ENCODE measurements at places on chromosomes 3 and 15.

GRCh38 chr3:109553591-109554371 is 216.4 kb upstream of the DPPA4 start:
- no peak for DNase-seq

DNA sequence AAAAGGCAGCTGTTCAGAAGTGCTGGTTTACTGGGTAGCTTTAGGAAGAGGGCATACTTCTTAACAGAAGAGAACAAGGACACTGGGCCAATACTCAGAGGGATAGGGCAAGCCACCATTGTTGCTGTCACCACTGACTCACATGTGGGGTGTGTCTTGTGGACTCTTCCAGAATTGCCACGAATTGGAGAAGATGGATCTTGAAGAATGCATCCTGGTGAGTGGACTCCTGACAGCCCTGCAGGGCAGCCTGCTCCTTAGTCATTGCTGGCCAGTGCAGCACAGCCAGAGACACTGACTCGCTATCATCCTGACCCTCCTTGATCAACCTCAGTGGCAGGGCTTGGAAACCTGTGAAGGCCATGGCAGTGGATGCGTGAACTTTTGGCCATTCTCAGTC is 62.3 kb downstream of the UBP1 start:
- DNase-seq, result no peak

GRCh38 chr3:150582620-150583019 is 20.5 kb upstream of the SELENOT start:
- no peak for DNase-seq

GRCh38 chr3:124823206-124823605 is 64.0 kb downstream of the ITGB5 start:
- no peak for DNase-seq

- no peak for DNase-seq
Measured at GRCh38 chr3:127741246-127741645, 68.5 kb downstream of the ABTB1 start.

GRCh38 chr3:103787879-103788278 is 1353.1 kb downstream of the ZPLD1 start:
- DNase-seq, result no peak

GRCh38 chr3:173138026-173138425 is 3.0 kb downstream of the SPATA16 start:
- no peak for DNase-seq

GRCh38 chr3:47908744-47909143 is 105.8 kb downstream of the DHX30 start:
- no peak for DNase-seq

GRCh38 chr3:28033059-28033784 is 208.2 kb upstream of the CMC1 start:
- DNase-seq, result no peak

GRCh38 chr15:42059661-42060476 is 34.5 kb downstream of the PLA2G4D start:
- DNase-seq, result peak; percentile 35

DNA sequence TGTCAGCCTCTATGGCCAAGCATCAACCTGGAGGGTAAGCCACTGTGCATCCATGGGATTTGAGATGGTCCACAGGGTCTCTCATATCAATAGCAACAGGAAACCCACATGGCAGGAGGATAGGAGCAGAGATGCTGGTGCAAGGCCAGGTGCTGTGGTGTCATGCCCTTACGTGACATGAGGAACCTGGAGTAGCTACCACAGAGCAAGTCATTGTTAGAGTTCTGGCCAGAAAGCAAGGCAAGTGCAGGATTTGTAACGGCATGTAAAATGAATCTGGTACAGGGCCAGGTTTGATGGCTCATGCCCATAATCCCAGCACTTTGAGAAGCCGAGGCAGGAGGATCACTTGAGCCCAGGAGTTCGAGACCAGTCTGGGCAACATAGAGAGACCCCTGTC is 14.8 kb upstream of the ZNF774 start:
- no peak for DNase-seq

- DNase-seq, result no peak
Measured at GRCh38 chr3:134895181-134895580, 100.1 kb downstream of the EPHB1 start.

DNA sequence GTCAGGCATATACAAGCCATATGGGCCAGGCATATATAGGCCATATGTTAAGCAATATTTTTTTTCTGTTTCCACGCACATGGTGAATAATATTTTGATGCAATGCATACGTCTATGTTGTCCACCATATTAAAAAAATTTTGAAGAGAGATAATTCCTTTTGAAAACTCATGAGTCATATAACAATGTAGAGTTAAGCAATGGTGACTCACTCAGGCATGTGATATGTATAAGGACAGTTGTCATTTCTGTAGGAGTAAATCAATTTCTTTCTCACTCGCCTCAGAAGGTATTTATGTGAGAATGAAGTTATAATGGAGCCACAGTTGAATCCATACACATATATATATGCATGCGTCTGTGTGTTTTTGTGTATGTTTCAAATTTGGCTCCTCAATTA is 272.6 kb downstream of the EPHA3 start:
- DNase-seq, result no peak

DNA sequence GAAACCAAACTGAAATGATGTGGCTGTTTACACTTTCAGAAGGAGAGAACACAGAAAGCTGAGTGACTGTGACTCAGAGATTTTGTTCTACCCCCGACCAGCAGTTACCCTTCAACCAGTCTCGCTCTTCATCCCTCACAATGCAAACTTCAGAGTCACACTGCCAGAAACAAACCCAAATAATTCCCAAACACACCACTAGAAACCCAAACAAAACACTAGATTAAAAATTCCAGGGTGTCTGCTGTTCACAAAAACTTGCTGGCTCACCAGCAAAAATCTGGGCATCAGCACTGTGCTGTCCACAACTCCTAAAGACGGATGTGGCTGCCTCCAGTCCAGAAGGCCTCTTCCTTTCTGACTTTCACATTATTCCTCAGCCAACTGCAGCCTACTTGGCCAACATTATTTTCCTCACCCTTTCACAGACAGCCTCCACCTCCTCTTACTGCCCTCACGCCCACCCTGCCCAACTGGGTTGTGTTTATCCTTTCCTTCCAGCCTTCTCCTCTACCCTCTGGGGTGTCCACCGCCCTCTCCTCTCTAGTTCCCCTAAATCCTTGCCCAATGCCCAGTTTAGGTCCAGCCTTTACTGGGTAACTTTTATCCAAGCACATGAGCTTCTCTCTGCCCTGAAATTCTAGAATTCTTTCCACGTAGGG is 71.4 kb downstream of the MECOM start:
- DNase-seq, result peak; percentile 81
